ENCODE measurements at places on chromosomes 12 and 14.
A peak's percentile ranks its signal among the peaks of the same experiment; 100 is the strongest.

DNA sequence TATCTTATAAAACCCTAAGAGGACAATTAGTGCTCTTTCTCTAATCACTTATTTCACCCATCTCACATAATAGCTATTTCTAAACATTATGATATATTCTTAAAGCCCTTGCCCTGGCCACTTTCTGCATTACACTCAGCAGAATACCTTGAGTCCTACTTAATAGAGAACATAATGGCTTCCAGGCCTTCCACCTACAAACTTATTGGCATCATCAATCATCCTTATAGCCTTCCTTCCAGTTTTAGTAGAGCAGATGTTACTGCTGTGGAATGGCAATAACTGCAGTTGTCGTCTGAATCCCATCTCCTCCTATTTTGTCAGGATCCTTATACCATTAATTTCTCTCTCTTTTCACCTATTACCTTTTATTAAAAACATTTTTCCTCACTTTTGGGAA is 1127.4 kb downstream of the LRFN5 start:
- DNase-seq = no peak

DNA sequence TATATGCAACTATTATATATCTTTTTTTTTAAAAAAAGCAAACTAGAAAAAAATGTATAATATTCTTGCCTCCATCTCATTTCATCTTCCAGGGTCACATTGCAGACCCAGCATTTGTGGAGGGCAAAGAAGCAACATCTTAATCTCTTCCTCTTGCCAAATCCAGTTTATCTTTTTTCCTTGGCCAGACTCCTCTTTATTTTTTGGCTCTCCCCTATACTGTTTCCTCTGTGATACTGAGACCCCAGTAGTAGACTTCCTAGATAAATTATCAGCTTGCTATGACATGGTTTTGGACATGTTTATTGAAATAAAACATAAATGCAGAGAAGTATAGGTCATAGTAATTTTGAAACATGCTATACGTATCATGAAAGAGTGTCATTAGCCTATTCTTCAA is 303.8 kb upstream of the DDHD1 start:
- no peak for DNase-seq

- DNase-seq = peak; percentile 81
Observed at GRCh38 chr12:12010277-12011039, 60.3 kb upstream of the BCL2L14 start.

DNA sequence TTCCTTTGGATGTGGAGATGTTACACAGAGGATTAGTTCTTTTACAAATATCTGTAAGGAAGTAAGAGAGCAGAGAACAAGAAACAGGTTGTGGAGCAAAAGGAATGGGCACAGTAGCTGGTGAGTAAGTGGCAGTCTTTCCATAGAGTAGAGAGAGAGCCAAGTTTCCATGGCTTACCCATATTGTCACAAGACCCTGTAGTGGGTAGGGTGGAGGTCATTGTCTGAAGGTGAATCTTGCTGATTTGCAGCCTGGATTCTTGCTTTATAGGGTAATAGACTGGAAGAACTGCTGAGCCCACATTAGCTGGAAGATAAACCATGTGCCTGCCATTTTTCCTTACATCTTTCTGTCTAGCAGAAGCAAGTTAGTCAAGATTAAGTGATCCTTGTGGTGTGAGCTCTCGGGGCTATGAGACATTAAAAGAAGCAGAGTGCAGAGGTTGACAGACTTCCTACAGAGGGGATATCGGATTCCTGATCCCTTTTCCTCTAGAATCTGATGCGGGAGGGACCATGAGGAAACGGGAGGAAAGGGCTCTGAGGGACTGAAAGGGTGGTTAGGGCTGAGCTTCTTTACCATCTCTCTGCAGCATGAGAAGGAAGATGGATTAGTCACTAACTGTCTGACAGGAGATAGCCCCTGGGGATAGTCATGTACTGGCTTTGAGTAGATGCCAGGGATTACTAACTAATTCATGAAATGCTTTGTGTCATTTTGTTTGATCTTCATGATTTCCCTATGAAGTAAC is 44.0 kb upstream of the LRTM2 start:
- no peak for DNase-seq

GRCh38 chr12:115944837-115945490 is 332.5 kb downstream of the MED13L start:
- DNase-seq = no peak

DNA sequence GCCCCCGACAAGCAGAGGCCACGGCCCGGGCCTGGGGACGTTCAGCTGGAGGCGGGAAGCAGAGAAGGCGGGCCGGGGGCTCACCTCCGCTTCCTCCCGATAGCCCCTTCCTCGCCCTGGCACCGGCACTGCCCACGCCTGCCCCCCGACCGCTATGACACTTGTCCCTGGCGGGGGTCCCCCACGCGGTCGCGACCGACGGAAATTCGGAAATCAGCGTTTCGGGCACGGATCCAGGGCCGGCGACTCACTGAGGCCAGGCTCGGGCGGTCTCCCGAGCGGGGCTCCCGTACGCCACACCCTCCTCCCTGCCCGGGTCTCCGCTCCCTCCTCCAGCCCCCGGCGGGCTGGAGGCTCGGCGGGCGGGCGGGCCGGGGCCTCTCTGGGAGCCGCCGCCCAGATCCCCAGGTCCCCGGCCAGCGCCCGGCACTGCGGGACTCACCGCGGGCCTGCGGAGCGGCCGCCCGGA is 581 bp downstream of the PITPNM2 start:
- no peak for DNase-seq

- DNase-seq = no peak
Observed at GRCh38 chr12:71142016-71142415, 15.8 kb downstream of the TSPAN8 start.

DNA sequence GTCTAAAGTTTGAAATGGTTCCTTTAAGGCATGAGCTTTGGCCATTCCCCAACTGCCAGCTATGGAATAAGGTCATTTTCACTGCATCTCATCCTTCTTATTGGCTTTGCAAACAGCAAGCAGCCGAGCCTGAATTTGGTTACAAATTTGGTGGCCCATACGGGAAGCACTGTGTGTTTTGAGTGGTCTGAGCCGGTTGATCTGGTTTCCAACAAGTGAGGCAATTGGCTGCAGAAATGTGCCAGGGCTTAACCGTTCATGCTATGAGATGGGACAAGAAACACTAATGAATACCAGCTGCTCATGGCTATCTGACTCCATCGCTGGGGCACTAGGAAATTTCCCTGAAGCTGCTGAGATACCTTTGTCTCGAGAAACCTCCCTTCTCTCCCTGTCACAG is 9.3 kb downstream of the EDDM3A start:
- DNase-seq = no peak

GRCh38 chr12:76790564-76791552 is 26.9 kb downstream of the ZDHHC17 start:
- no peak for DNase-seq

DNA sequence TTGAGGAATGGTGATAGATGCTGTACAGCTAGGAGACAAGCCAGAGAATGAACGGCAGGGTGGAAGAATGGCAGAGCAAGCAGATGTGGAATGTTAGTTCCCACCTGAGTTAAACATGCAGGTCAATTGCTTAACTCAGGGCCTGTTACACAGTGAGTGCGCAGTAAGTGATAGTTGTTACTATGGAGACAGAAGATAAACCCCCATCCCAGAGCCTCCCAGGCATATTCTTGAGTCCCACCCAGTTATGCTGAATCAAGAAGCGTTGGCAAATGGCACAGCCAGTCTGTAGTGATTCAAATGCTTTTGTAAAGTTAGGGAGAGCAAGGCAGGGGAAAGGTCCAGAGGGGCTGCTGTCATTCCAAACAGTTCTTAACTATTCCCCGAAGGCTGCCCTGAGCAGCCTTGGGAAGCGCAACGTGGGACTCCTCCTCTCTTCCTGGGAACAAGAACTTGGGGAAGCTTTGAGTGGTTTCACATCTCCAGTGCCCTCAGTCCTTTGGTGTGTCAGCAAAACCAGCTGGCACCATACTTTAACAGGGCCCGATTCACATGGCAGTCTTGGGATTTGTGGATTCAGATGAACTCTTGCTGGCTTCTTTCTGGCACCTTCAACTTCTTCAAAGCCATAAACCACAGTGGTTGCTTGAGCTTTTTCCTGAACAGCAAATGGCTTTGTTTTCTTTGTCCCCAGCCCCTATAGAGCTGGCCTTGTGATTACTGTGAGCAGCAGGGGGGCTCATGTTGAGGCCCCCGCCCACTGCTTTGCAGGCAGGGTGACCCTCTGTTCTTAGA is 66.4 kb downstream of the PPM1A start:
- DNase-seq = no peak

- DNase-seq = peak; percentile 7
Observed at GRCh38 chr14:21768116-21768874, 94.7 kb upstream of the OR4E1 start.

DNA sequence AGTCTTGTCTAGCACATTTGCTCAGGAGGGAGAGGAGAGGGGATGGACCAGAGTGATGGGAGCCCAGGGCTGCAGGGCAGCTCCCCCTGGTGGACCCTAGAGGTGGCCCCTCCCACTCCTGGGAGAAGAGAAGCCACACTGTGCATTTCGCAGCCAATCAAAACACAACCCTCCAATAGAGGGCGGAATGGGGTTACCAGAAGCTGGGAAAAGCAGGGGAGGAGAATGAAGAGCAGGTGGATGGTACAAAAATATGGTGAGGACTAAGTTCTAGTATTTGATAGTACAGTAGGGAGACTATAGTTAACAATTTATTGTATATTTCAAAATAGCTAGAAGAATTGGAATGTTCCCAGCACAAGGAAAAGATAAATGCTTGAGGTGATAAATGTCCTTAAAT is 23.6 kb downstream of the VASH1 start:
- DNase-seq = peak; percentile 92

DNA sequence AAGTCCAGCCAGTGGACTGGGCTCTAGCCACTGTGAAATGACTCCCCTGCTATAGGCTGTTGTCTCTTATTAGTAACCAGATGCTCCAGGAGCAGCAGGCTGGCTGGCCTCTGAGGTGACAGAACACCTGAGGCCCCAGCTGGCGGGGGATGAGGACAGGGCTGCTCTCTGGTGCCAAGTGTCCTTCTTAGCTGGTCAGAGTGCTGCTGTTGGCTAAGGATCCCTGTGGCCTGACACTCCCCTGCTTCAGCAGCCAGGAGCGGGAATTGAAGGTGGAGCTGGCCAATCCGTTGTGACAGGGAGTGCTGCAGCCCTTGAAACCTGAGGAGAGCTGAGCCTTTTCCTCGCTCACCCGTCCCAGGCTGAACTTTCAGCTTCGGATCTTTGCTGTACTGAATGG is 30.7 kb downstream of the TMEM229B start:
- DNase-seq = no peak

DNA sequence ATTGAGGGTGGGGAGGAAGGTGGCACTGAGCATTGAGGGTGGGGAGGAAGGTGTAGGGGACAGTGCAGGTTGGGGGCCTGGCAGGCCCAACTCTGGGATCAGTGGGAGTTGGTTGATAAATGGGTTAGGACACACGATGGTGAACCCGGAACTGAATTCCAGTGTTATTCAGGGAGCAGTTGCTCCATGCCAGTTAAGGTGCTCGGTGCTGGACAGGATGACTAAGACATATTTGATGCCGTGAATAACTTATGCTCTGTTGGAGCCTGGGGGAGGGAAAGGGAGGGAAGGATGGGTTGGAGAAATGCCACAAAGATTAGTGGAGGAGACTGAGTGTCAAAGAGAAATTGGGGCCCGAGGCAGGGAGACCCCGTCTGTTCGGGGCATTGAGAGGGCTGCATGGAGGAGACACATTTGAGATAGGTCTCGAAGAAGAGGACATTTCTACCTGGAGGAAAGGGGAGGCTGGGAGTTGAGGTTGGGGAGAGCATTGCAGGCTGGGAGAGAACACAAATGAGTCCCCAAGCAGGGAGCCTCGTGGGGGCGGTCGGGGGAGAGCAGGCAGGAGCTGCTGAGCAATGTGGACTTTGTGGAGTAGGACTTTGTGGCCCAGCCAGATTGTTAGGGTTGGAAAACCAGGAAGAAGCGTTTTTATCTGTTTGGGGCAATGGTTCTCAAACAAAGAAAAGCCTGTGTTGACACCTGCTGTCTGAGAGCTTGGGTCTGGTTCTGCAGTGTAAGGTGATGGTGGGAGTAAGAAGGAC is 65.3 kb downstream of the IQSEC3 start:
- no peak for DNase-seq

DNA sequence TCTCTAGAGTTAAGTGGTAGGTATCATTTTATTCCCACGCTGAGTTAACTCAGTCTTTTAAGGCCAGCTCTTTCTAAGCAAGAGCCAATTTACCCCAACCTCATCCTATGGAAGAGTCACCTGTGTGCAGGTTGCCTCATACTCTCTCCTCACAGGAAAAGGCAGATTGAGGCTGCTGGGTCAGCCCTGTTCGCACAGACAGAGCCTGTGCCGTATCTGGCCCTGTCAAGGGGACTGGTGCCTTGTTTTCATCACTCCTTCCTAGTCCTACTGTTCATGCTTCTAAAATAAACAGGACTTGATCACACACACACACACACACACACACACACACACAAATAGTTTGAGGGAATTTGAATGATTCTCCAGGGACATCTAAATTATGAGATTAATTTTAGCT is 285.0 kb downstream of the SLC6A15 start:
- DNase-seq = no peak

DNA sequence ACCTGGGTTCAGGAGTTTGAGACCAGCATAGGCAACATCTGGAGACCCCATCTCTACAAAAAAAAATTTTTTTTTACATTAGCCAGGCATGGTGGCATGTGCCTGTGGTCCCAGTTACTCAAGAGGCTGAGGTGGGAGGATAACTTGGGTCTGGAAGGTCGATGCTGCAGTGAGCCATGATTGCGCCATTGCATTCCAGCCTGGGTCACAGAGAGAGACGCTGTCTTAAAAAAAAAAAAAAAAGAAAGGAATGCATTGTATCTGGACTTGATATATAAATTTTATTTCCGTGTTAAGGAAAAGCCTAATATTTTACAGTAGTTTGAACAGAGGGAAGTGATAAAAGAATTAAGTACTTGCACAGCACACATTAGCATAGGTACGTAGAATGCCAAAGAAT is 97.2 kb downstream of the ZC3H14 start:
- no peak for DNase-seq

GRCh38 chr12:4308334-4308950 is 12.6 kb upstream of the TIGAR start:
- no peak for DNase-seq

DNA sequence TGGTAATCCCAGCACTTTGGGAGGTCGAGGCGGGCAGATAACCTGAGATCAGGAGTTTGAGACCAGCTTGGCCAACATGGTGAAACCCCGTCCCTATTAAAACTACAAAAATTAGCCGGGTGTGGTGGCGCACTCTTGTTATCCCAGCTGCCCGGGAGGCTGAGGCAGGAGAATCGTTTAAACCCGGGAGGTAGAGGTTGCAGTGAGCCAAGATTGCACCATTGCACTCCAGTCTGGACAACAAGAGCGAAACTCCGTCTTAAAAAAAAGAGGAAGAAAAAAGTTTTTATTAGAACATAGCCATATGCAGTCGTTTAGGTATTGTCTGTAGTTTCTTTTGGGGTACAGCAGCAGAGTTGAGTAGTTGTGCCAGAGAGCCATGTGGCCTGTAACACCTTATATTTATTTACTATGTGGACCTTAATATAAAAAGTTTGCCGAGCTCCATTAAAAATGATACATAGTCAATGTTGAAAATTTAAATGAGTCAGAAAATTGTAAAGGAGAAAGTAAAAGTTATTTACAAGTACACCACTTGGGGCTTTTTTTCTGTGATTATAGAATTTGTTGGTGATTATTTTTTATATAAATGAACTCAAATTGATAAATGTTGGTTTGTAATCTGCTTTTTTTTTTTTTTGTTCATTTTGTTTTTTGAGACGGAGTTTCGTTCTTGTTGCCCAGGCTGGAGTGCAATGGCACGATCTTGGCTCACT is 2.2 kb downstream of the ADIPOR2 start:
- no peak for DNase-seq

All from Ammon's horn (tissue), 1 donor.